Suprapubic skin (tissue), 4 donors: ENCODE measurements at places on chromosomes 16 and 17.
A peak's percentile ranks its signal among the peaks of the same experiment; 100 is the strongest.

DNA sequence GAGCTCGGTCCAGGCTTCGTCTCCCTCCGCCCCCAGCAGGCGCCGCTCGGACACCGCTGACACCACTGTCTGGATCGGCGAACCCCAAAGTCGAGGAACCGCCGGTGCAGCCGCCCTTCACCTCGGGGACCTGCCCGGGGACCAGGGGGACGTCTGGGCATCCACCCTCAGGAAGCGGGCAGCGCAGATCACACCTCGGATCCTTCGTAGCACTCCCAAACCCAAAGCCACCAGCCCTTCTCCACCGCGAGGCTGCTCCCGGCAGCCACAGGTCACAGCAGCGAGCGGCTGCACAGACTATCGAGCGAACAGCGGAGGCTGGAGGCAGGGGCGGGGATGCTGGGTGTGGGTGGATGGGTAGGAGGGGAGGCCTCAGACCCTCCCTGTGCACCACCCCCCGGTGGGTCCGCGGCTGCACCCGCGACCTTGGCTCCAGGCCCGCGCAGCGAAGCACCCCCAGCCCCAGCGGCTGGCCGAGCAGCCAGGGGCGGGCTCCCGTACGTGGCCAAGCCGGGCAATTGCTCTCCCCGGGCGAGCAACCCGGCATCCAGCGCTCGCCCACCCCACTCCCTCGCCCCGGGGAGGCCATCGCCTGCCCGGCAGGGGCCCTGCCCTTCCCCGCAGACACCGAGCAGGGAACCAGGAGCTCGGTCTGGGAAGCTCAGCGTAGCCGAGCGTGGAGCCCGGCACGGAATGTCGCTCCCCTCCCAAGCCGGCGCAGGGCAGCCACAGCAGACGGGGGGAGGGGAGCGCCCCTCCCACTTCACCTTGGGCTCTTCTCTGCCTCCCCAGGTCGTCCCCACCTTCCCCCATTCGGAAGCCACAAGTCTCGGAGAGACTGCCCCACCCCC, 1.0 kb downstream of the SDK2 start:
- peak; percentile 77 for DNase-seq

DNA sequence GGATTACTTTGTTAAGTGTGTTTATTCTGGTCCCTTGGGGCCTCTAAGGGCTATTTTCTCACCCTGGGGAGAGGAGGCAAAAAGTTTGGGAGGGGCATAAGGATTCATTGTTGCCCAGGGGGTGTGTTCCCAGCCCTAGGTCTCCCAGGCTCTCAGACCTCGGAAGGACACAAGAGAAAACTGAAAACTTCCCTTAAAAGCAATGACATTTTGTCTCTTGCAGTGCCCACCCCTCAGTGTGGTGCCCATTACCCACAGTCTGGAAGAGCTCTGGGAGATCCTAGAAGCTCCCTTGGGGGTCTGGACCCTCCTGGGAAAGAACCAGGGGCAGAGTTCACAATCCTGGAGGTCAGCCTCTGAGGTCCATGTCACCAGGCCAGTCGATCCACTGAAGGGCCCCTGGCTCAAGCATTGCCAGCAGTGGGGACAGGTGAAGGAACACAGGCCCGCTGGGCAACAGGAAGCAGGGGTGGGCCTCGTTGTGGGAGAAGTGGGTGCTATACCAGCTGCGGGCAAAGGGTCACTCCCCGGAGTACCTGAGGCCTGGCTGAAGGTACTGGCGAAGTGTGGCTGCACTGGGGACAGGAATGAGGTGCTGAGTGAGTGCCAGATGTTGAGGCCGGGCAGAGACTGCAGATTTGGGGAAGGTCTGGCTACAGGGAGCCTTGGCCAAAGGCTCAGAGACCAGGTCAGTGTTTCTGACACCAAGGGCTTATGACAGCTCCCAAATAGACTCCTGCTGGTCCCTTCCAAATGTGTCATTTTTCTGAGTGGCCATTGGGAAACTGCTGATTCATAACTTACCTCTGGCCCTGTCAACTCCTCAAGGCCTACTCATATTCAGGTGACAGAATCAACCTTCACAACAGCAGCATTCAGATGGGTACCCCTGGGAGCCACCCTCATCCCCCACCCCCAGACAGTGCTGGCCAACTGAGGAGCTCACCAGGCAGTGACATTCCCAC, 4.6 kb upstream of the ZNF747 start:
- no peak for DNase-seq

DNA sequence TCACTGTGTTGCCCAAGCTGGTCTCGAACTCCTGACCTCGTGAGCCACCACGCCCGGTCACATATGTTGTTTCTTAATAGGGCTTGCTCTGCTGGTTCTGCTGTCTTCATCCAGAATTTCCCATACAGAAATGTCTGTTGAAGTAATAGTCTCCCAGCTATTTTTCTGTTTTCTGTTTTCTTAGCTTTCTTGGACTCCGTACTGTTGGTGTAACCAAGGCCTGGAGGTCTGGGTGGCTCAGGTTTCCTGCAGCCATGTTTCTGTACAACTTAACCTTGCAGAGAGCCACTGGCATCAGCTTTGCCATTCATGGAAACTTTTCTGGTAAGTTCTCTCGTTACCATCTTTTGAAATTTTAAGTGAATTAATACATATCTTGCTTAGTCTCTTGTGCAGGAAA, 2.8 kb downstream of the SF3B3 start:
- no peak for DNase-seq

DNA sequence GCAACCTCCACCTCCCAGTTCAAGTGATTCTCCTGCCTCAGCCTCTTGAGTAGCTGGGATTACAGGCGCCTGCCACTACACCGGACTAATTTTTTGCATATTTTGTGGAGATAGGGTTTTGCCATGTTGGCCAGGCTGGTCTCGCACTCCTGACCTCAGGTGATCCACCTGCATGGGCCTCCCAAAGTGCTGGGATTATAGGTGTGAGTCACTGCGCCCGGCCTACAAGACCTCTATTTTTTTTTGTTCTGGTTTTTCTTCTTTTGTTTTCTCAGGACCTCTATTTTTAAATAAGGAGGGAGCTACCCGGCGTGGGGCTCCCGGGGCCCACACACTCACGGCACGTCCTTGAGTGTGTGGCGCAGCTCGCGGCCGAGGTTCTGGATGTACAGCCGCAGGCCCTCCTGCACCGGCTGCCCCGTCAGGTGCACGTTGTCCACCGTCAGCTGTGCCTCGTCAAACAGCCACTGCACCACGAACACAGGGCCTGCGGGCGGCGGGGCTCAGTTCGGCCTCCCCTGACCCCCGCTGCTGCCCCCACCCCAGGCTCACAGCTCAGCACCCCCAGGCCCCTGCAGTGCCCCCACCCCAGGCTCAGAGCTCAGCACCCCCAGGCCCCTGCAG, 5.8 kb downstream of the NOTUM start:
- no peak for DNase-seq

DNA sequence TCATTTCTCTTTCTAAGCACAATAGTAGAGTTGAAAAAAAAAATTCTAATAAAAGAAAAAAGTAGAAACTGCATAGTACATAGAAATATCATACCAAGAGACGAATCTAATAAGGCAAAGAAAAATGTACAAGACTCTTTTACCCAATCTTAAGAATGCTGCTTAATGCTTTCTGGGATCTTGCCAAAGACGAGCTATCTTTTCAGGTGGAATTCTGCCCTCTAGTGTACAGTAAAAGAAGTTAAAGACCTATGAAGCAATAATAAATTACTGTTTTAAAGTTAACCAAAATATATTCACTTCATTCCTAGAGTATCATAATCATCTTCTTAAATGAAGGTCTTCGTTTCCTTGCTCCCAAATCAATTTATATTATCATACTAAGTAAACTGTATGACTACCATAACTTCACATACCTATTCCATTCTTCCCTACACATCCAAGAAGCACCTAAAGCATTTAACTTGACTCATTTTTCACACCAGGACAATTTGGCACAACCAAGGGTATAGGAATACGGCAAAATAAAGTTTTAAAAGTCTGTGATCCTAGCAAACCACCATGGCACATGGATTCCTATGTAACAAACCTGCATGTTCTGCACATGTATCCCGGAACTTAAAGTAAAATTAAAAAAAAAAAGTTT, 47.7 kb downstream of the CFDP1 start:
- no peak for DNase-seq

DNA sequence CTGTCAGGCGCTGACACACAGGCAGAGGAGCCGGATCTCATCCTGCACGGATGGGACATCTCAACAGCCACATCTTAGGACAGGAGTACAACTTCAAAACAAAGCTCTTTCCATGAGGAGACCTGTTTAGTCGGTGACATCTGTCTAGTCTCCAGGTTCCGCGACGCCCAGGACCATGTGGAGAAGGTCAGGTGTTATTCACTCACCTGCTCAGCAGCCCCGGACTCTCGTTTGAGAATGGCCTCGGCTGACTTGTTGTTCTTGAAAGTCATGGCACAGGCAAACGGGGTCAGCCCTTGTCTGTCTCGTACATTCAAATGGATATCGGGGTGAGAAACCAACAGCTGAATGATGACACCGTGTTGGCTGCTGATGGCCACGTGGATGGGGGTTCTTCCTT, 35.7 kb downstream of the CYB5D2 start:
- DNase-seq = peak; percentile 41

GRCh38 chr17:28864991-28865849, 10.4 kb downstream of the ERAL1 start:
- no peak for DNase-seq

- no peak for DNase-seq
These were observed 9.4 kb upstream of the TOP2A start for GRCh38 chr17:40427002-40427491.

GRCh38 chr17:82164853-82165252, 47.8 kb downstream of the CCDC57 start:
- DNase-seq = no peak

DNA sequence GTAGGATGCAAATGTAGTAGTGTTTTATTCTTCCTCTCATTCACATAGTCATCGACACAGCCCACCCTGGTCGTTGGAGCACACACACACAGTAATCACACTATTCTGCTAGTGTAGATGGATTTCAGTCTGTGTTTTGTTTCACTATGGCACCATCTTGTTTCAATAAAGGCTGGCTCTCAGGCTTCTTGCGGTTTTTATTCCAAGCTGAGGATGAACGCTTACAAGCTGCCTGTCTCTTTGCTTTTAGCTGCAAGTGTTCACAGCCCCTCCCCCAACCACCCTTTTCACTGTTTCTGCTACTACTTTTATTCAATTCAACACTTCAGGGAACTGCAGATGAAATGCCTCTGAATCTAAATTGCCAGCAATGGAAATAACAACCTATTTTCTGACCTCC, 140.9 kb upstream of the PMFBP1 start:
- no peak for DNase-seq

- no peak for DNase-seq
These were observed at the start of the genes HEXD and OGFOD3 for GRCh38 chr17:82418001-82418986. Gene HEXD (plus strand): TSS chr17:82418347. CDS start chr17:82419800, 1,453 bp downstream. Gene OGFOD3 (minus strand): TSS chr17:82418586. CDS start chr17:82418485, 101 bp downstream.

- DNase-seq = no peak
These were observed 559.9 kb upstream of the HSBP1 start for GRCh38 chr16:83247767-83248372.

DNA sequence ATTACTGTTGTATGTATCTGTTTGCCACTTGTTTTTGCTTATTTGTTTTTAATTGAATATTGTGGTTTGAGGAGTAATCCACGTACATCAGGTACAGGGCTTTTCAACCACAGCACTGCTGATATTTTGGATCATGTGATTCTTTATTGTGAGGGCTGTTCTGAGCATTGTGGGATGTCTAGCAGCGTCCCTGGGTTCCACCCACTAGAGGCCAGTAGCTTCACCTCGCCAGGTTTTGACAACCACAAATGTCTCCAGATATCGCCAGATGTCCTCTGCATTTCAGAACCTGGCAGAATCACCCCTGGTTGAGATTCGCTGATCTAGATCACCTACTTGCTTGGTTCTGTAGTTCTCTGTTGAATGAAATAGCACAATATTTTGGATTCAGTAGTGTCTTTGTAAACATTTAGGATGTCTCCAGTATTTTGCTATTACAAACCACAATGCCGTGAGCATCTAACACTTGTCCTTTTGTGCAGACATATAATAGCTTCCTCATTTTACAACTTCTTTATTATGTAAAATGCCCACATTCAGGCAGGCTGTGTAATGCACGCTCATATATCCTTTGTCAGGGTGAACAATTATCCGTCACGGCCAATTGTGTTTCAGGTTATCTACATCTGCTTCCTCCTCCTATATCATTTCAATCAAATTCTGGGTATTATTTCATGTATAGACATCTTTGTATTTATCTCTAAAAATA, 380.3 kb downstream of the SNX29 start:
- no peak for DNase-seq

- no peak for DNase-seq
These were observed 42.3 kb upstream of the NOL11 start for GRCh38 chr17:67675481-67675880.

GRCh38 chr16:86252596-86252995, 257.7 kb upstream of the FOXF1 start:
- DNase-seq = no peak

DNA sequence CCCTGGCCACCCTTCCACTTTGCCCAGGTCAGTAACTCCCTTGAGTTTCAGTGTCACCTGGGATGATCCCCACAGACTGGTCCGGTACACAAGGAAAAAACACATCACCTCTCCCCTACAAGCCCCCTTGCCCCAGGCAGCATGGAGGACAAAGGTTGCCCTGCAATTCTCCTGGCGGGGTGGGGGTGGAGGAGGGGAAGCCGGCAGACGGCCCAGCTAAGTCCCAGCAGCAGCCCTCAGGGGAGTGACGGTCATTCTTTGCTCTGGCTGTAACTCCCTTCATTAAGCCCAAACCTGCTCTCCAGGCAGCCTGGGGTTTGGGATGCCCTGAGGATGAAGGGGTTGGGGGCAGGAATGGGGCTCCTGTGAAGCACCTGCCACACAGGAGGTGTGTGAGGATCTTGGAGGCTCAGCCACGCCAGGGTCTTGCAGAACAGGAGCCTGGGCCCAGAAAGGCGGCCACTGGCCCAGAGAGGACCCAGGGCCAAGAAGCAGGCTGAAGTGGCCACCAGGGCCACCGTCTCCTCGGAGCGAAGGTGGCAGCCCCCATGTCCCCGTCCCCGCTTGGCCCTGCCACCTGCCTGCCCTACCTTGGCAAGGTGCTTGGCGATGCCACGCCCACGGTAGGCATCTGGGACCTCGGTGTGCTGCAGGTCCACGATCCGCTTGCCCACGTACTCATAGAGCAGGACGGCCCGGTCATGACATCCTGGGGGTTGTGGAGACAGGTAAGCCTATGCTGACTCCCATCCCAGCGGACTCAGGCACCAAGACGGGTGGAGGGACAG, 9.5 kb downstream of the NATD1 start:
- no peak for DNase-seq

- no peak for DNase-seq
These were observed 16.0 kb downstream of the CCL16 start for GRCh38 chr17:35965272-35965671.

GRCh38 chr17:50949128-50949988, 83.2 kb upstream of the TOB1 start:
- DNase-seq = no peak

DNA sequence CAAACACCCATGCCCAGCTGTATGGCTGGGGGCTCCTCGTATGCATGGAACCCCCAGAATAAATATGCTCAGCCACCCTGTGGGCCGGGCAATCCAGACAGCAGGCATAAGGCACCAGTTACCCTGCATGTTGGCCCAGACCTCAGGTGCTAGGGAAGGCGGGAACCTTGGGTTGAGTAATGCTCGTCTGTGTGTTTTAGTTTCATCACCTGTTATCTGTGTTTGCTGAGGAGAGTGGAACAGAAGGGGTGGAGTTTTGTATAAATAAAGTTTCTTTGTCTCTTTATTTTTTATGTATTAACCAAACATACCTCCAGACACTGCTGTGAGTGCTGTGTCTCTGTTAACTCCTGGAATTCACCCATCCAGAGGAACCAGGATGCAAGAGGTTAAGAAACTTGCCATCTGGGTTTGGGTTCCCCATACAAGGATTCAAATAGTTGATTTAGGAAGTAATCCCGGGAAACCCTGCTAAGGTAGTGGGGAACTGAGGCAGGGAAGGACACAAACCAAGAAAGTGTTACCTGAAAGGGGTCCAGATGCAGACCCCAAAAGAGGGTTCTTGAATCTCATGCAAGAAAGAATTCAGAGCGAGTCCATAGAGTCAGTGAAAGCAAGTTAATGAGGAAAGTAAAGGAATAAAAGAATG, 37.4 kb upstream of the IL21R start:
- DNase-seq = no peak
